ENCODE measurements at places on chromosomes 1 and 21. TPM values are rescaled to one million over a fixed set of nuclear protein-coding genes. Genes with fewer than 3 reads are reported as not detected.

DNA sequence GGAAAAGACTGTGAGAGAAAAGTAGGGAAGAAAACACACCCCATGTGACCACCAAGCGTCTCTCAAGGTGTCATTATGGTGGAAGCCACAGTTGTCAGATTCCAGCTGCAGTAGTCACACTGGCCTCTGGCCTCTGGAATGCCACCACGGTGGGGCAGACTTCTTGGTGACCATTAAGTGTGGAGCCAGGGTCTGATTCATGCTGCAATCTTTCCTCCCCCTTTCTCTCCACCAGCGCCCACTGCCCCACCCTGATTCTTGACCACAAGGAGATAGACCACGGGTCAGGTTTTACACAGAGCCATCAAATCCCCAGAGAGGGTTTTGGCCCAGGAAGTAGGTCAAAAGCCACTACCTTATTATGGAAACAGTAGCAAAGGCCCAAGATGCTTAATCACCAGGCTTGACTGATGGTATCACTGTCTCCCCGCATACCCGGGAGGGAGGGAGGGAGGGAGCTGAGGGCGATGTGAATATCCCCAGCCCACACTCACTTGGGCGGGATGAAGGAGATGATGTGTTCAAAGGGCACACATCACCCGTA lies 52.7 kb upstream of the GRHL3 start:
- DNase-seq, result peak; percentile 96

GRCh38 chr1:92837062-92837461 lies 5.2 kb downstream of the RPL5 start:
- no peak for DNase-seq

GRCh38 chr1:226813671-226814591 lies 56.5 kb upstream of the PSEN2 start:
- DNase-seq, result no peak

GRCh38 chr1:157005965-157006364 lies 39.6 kb downstream of the ARHGEF11 start:
- DNase-seq, result no peak

DNA sequence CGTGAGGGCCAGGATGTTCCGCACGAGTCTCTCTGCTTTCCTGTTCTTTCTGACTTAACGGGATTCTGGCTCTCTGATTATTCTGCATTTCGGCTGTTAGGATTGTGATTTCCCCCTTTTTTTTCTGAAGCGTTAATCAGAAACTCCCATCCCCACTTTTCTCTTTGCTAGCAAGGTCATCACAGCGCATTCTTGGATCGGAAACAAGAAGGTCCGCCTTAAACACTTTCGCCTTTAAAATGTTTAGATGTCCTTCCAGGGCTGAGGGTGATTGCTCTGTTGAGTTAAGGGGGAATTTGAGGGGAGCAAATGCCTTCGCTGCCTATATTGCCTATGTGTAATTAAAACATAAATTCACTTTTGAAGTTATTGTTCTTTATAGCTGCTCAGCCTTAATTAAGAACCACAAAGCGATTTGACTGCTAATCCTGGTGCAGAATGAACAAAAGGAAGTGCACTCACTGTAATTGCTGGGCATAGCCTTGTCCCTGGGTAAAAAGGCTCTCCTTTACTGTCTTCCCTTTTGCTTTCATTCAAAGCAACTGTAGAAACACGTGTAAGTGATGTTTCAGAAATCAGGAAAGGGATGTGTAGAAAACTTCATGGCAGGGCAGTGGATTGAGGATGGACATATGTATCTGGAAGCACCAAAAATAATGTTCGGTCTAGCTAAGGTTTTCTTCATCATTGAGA lies 1.2 kb downstream of the LAMC1 start:
- DNase-seq, result no peak

- DNase-seq, result peak; percentile 35
Observed at GRCh38 chr1:243974451-243975292, 76.4 kb upstream of the ZBTB18 start.

- DNase-seq, result peak; percentile 60
Observed at GRCh38 chr1:223645903-223646302, 19.6 kb downstream of the CAPN8 start.

- DNase-seq, result peak; percentile 19
Observed at GRCh38 chr1:162984699-162985098, 84.5 kb upstream of the RGS4 start.

GRCh38 chr21:34950980-34951379 lies 98.1 kb downstream of the RUNX1 start:
- DNase-seq, result no peak

DNA sequence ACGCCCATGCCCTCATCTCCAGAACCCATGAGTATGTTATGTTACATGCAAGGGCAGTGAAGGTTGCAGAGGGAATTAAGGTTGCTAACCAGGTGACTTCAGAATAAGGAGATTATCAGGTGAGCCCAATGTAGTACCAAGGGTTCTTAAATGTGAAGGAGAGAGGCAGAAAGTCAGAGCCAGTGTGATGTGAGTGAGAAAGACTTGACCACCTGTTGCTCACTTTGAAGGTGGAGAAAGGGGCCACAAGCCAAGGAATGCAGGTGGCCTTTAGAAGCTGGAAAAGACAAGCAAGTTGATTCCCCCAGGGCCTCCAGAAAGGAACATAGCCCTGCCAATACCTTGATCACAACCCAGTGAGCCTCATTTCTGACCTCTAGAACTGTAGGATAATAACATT lies 84.7 kb upstream of the CLDN14 start:
- DNase-seq, result no peak

- DNase-seq, result no peak
Observed at GRCh38 chr1:21899987-21900386, 37.1 kb downstream of the HSPG2 start.

GRCh38 chr1:84370831-84371394 lies 27.4 kb upstream of the DNASE2B start:
- DNase-seq, result peak; percentile 84

DNA sequence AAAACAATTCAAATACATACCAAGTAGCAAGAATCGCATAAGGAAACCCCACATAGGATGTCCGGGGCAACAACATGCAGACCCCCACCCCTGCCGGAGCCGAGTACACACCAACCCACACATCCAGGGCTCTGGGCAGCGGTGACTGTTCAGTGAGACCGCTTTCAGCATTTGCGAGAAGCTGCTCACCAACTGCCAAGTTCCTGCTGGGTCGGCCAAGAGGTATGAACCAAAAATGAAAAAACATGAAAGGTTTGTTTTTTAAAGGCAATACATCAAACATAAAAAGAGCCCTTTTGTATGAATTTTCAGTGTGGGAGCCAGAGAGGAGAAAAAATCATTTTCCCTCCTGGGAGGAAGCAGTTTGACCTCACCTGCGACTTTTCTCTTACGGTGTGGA lies 92.3 kb downstream of the SIM2 start:
- DNase-seq, result no peak

- DNase-seq, result no peak
Observed at GRCh38 chr1:168520832-168521231, 23.0 kb downstream of the XCL2 start.

GRCh38 chr1:153586347-153586746 lies 20.7 kb upstream of the S100A2 start:
- no peak for DNase-seq

DNA sequence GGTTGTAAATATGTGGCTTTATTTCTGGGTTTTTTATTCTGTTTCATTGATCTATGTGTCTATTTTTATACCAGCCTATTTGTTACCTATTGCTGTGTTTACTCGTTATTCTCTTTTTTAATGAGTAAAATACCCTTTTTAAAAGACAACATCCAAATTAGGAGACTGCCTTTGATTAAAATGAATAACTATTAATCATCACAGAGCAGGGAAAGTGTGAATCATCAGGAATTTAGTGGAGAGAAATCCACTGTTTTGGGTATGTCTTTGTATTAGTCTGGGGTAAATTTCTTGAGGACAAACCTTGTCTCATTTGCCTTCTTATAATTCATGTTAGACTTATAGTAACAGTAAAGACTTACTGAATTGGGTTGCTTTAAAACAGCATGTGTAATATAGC lies 12.1 kb downstream of the DISC1 start:
- peak; percentile 44 for DNase-seq

DNA sequence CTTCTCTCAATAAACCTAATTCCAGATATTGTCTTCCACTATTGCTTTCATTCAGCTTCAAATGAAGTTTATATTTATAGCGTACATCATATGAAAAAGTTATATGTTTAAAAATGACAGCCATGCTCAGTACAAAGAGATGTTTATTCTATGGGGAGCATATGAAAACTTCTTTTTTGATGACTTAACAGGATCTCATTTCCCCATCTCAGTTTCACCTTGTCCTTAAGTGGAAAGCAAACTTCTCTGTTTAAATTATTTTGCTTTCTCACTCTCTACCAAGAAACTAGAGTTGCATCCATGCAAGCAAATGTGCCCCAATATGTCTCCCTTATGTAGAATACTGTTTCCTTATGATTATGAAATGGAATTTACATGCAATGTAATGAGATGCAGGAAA lies 799.5 kb upstream of the RGS18 start:
- no peak for DNase-seq

- DNase-seq, result no peak
Observed at GRCh38 chr1:92486251-92487077, at the start of gene GFI1. Gene GFI1 (minus strand): TSS chr1:92486925. CDS start chr1:92483487, 3,438 bp downstream.

DNA sequence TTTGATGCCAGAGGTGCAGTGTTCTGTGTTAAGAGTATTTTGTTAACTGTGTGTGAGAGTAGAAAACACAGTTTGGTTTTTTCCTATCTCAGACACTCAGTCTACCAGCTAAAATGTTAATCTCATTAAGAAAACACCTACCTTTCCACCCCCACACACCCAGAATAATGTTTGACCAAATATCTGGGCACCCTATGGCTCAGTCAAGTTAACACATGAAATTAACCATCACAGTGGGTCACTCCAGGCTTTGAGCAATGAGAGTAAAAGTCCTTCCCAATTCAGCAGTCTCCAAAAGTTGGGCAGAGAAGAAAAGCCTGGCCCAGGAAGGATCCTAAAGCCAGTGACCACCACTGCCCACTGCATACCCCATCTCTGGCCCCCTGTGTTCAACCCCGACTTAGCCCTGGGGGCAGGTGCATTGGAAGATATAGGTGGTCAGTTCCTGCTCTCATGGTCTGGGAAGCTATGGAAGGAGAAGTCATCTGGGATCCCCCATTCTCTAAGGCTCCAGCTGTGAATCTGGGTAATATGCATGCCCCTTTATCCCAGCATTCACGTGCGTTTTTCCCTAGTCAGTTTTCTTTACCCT lies 50.2 kb upstream of the CSF3R start:
- no peak for DNase-seq

DNA sequence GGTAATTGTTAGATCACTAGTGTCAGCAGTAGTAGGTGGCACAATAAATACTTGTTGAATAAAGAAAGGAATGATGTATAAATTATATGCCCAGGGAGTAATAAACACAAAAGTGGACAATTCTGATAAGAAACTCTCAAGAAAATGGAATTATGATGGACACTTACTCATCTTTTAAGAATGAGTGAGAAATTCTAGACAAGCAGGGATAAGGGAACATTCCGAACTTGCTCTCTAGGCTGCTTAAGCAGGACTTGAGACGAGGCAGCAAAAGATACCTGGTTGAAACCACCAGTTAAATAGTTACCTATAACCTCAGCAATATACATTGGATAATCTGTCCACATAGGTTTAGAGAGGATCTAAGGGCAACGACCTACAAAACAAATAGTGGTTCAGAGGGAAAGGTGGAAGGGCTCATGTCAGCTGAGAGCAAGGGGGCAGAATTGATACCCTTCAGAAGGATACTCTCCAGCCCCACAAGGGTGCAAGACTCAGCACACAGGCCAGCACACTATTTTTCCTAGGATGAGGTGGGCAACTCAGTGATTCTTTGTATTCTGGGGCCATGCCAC lies 46.3 kb downstream of the XCL2 start:
- peak; percentile 59 for DNase-seq

- peak; percentile 5 for DNase-seq
Observed at GRCh38 chr1:74731399-74732052, 1.3 kb downstream of the CRYZ start.

- peak; percentile 51 for DNase-seq
Observed at GRCh38 chr1:7842517-7842916, 10.3 kb downstream of the UTS2 start.

DNA sequence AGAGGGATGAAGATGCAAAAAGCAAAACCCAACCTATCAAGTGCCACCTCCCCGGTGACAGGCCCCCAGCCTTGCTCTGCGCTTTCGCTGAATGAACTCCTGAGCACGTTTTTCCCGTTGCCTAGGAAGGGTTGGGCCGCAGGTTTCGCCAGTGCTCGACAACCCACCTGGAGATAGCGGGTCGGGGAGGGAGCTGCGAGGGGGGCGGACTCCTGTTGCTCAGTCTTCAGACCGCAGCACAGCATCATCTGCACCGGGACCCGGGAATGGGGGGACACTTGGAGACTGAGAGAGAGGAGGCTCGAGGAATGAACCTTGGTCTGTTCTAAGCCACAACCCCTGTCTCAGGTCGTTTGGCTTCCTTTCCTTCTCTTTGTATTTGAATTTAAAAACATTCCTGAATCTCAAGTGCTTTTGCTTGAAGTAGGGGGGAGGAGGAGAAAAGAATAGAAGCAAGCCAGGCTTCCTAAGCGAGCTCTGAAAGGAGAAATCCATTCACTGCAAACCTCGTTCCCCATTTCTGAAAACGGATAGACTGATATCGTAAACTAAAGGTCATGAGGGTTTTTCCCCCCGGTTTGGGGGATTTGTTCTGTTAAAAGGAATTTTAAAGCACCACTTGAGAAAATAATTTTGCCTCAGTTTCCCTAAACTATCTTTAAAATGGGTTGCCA lies 1.2 kb downstream of the AK5 start:
- peak; percentile 31 for DNase-seq

DNA sequence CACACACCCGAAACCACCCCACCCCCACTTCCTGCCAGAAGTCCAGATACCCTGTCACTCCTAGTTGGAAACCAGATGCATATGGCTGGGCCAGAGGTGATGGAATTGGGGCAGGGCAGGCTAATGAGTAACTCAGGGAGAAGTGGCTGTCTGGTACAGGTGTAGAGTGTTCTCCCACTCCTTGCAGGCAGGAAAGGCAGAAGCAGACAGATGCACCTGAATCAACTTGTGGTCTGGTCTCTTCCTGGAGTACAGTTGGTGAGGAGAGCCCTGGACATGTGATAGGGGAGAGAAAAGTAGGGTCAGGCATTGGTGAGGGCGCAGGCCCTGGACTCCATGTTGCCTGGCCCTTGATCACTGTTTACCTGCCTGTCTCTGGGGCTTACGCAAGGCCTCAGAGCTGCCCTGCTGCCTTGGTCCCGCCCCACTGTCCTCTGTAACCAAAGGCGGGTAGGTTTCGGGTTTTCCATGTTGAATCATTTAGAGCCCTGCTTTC lies 2.5 kb downstream of the CGN start:
- DNase-seq, result no peak

GRCh38 chr1:86741947-86742572 lies 37.7 kb downstream of the SH3GLB1 start:
- DNase-seq, result peak; percentile 26

GRCh38 chr1:202069662-202070061 lies 53.1 kb upstream of the GPR37L1 start:
- no peak for DNase-seq

GRCh38 chr1:221439008-221439746 lies 302.7 kb downstream of the DUSP10 start:
- peak; percentile 94 for DNase-seq

- DNase-seq, result peak; percentile 74
Observed at GRCh38 chr1:77948841-77949424, 29.9 kb downstream of the FUBP1 start.

EVA1B gene
- total RNA-seq, result 72.8 TPM

SAMD11 gene
- 3.4 TPM for total RNA-seq

SYNC gene
- total RNA-seq, result 55.2 TPM

ATP1A2 gene
- 1.4 TPM for total RNA-seq

MACF1 gene
- total RNA-seq, result 261 TPM

IFI44L gene
- 14.7 TPM for total RNA-seq

RHEX gene
- total RNA-seq, result not detected

RPE65 gene
- total RNA-seq, result not detected

GPR61 gene
- total RNA-seq, result not detected

OR2T6 gene
- not detected for total RNA-seq

LCE3E gene
- total RNA-seq, result not detected

ARHGEF16 gene
- total RNA-seq, result not detected

SMAP2 gene
- 34.9 TPM for total RNA-seq

AURKAIP1 gene
- total RNA-seq, result 234 TPM

Data from LHCN-M2 (cell line).